ENCODE measurements at places on chromosomes 1 and 21.
A peak's percentile ranks its signal among the peaks of the same experiment; 100 is the strongest.

GRCh38 chr1:22447621-22448111 is 4.0 kb upstream of the ZBTB40 start:
- DNase-seq: peak; percentile 50

DNA sequence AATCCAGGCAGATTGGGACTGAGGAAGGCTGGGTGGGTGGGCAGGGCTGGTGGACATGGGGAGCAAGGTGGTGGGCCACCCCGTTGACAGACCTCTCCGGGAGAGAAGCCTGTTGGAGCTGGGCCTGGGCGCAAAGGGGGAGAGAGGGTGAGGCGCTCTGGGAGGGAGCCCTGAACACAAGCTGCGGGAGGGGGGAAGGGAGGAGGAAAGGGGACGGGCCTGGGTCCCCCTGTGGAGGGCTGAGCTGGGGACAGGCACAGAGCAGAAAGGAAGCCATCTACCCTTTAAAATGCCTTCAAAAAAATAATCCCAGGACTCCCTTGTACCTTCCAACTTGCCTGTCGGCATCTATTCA is 161.8 kb downstream of the PSMG1 start:
- DNase-seq: no peak

DNA sequence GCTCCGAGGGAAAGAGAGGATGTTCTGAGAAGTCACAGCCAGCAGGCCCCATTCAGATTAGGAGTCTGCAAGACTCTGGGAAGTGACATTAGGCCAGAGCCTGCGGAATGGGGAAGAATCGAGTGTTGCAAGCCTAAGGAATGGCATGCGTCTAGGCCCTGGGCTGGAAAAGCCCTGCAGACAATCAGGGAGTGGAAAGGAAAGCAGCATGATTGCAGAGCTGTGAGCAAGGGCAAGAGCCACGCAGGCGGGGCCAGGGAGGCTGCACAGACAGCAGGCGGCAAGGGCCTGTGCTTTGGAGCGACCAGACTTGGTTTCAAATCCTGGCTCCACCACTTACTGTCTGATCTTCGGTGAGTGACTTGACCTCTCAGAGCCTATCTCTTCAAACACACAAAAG is 118.2 kb downstream of the RRAGC start:
- no peak for DNase-seq

DNA sequence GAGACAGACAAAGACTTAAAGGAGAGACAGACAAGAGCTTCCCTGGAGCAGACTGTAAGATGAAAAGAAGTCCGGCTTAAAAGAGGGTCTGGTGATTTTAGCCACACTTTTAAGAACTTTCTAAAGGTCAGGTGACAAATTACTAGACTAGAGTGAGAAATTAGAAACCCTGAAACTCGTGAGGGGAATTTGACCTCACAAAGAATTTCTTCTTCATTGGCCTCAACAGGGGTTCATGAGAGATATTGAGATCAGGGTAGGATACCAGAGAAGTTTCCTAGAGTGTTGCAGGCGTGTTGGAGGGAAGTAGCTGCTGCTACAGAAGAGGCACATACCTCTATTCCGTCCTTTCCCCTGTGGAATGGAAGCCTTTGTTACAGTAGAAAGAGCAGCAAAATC is 884.4 kb downstream of the KCNT2 start:
- no peak for DNase-seq

All from HS-27A (cell line).